ENCODE measurements at places on chromosomes 16 and 17. TPM values are rescaled to one million over a fixed set of nuclear protein-coding genes. Genes with fewer than 3 reads are reported as not detected.

GLOD4 gene
- polyA plus RNA-seq, result 23.6 TPM

VWA3A gene
- 0.09 TPM for polyA plus RNA-seq

TBC1D3 gene
- not detected for polyA plus RNA-seq

CDH1 gene
- 0.14 TPM for polyA plus RNA-seq

BRIP1 gene
- polyA plus RNA-seq, result 0.05 TPM

APOBR gene
- polyA plus RNA-seq, result 0.68 TPM

MSRB1 gene
- polyA plus RNA-seq, result 39.2 TPM

TEKT1 gene
- polyA plus RNA-seq, result not detected

KRT222 gene
- polyA plus RNA-seq, result 1.5 TPM

ALDH3A1 gene
- polyA plus RNA-seq, result 0.09 TPM

KRTAP9-4 gene
- polyA plus RNA-seq, result not detected

RND2 gene
- polyA plus RNA-seq, result 3.2 TPM

RAMP2 gene
- polyA plus RNA-seq, result 73.5 TPM

G6PC1 gene
- polyA plus RNA-seq, result not detected

SDK2 gene
- polyA plus RNA-seq, result 0.77 TPM

HDAC5 gene
- polyA plus RNA-seq, result 72.4 TPM

HMOX2 gene
- 109 TPM for polyA plus RNA-seq

HSDL1 gene
- polyA plus RNA-seq, result 15.0 TPM

Measured in right cardiac atrium (tissue), 5 donors.